ENCODE measurements at places on chromosomes 11 and 22. TPM values are rescaled to one million over a fixed set of nuclear protein-coding genes. Genes with fewer than 3 reads are reported as not detected.

DNA sequence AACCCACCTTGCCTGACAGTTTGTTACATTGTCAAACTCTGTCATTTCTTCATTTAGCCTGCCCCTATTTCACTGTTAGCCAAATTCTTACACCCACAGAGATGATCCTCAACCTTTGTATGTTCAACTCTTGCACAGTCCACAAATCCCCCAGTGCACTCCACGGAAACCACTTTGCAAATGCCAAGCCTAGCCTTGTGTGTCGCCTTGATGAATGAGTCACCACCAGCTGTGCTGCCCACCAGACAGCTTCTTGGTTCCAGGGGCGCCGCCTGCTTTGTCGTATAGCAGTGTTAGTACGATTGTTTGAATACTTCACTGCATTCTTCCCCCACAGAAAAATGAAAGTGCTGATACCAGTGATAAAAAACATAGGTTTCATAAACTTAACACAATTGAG lies 686.3 kb downstream of the NTM start:
- no peak for DNase-seq

DNA sequence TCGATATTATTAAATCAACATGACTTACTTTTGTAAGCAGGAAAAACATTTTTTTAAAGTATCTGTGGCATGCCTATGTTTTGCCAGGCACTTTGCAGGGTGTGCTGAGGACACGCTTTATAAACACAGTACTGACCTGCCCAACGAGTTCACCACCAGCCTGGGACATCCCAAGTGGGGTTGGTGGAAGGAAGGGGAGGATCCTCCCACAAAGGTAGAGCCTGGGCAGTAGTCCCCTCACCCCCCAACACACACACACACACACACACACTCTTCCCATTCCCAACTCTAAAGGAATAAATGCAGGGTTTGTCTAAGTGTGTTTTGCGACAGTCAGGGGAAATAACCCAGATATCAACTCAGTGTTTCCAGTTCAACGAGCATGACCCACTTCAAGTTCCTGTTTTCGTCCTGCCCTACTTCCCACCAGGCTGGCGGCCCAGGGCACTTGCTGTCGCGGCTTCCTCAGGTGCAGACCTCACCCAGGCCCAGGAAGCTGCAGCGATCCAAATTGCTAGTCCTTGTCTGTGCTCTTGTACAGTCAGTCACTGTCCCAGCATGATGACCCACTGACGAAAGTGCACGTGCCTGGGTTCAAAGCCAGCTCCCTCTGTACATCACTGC lies 3.1 kb downstream of the CERK start:
- peak; percentile 80 for DNase-seq

FAM180B gene
- total RNA-seq, result not detected

- DNase-seq, result no peak
Measured at GRCh38 chr11:66523611-66524010, 13.2 kb downstream of the BBS1 start.

DNA sequence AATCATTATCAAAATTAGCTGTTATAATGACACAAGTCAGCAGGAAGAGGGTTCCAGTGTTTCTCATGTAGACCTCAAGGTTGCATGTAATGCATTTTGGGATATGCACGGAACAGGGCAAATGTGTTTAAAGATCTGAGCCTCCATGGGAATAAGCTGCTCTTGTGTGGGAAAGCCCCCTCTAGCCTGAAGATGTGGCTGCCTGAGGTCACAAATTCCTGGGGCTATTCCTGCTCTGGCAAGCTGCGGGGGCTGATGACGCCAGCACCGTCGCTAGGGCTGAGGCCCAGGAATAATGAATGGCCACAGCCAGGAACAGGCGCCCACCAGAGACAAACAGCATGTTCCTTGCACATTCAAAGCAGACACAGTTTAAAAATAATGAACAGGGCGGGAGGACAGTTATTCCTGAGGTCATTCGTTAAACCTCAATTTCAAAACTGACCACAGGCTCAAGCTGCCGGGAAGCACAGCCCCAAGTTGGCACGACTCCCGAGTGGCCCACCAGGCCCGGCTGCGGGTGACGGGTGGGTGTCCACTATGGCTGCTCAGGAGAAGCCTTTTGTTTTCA lies 11.7 kb downstream of the OSBPL5 start:
- peak; percentile 42 for DNase-seq

DNA sequence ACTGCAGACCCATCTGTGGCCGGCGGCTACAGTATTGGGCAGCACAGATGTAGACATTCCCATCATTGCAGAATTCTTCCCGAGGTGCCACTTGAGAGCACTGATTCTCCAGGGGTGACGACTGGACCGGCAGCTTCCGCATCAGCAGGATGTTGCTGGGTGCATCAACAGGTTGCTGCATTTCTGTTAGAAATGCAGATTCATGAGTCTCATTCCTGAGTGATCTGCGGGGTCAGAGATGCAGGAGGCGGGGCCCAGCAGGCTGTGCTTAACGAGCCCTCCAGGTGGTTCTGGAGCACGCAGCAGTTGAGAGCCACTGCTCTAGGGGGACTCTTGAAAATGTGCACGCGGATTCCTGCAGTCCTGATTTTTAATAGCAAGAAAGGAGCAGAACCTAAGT lies 321.8 kb downstream of the TBC1D22A start:
- DNase-seq, result no peak

GRCh38 chr11:67656278-67656922 lies 5.9 kb upstream of the ACY3 start:
- no peak for DNase-seq

GAB4 gene
- total RNA-seq, result not detected

GGT5 gene
- 47.4 TPM for total RNA-seq

ZC3H12C gene
- 5.5 TPM for total RNA-seq

MMP10 gene
- total RNA-seq, result not detected

DNA sequence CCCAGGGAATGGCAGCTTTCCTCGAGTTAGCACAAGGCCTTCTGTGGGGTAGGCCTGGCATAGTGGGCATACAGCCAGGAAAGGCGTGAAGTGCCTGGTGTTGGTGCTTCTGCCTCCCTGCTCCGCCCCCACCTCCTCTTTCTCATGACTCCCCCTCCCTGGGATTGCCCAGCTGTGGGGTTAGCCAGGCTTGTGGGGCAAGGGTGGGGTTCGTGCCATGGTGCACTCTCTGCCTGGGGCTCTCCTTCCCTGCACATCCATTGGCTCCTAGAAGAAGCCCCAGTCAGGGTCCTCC lies 236.8 kb upstream of the NCAM1 start:
- no peak for DNase-seq

- DNase-seq, result no peak
Measured at GRCh38 chr11:131483877-131484276, 113.5 kb downstream of the NTM start.

GRCh38 chr11:32131321-32131720 lies 40.4 kb downstream of the RCN1 start:
- DNase-seq, result no peak

DNA sequence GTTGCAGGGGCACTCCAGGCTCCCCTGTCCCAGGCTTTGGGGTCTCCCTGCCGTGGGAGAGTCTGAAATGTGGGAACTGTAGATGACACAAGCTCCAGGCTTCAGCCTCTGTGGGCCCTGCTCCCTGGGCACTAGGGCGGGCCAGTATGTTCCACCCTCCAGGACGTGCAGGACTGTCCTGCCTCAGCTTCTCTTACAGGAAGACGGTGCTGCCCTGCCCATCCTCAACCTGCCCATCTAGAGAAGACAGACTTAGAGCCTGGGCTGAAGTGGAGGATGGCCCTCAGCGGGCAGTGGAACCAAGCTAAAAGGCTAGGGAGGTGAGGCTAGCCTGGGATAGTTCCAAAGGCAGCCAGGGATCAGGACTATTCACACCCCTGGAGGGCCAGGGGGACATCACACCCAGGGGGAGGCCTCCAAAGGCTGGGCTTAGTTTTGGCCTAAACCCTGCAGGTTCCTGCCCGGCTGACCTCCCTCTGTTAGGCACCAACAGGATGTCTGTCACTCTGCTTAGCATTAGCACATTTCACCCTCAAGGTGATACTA lies 4.0 kb upstream of the CERK start:
- DNase-seq, result no peak

WNT7B gene
- 15.6 TPM for total RNA-seq

SCN2B gene
- 0.30 TPM for total RNA-seq

GRCh38 chr11:33970984-33971466 lies 79.1 kb upstream of the LMO2 start:
- DNase-seq, result peak; percentile 52

- DNase-seq, result no peak
Measured at GRCh38 chr22:32858121-32858703, 56.7 kb downstream of the TIMP3 start.

DNA sequence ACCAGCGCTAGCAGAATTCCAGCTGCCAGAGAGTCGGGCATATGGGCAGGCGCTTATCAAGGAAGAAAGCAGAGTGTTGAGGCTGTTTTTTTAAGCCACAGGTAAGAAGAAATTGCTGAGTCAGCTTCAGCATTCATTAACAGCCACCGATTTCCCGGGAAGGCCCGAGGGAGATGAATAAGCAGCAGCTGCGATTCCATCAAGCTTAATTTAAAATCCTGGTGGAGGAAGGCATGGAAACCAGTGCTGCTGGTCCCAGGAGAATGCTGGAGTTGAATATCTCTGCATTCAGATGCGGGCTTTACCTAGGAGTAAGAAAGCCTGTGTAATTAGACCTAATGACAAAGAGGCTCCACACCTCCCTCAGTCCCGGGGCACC lies 168.8 kb downstream of the BRD1 start:
- no peak for DNase-seq

IL10RA gene
- 45.1 TPM for total RNA-seq

DNA sequence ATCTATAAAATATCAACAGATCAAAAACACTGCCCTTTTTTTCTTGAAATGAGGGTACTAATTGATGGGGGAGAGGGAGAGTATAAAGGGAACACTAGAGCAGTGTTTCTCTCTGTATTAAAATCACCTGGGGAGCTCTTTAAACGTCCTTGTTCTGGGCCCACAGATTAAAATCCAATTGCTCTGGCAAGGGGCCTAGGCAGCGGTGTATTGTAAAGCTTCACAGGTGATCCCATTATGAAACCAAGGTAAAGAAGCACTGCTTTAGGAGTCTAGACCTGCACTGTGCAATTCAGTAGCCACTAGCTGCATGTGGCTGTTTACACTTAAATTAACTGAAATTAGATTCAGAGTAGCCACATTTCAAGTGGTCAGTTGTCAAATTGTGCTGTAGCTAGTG lies 3.0 kb downstream of the AQP11 start:
- no peak for DNase-seq

DNA sequence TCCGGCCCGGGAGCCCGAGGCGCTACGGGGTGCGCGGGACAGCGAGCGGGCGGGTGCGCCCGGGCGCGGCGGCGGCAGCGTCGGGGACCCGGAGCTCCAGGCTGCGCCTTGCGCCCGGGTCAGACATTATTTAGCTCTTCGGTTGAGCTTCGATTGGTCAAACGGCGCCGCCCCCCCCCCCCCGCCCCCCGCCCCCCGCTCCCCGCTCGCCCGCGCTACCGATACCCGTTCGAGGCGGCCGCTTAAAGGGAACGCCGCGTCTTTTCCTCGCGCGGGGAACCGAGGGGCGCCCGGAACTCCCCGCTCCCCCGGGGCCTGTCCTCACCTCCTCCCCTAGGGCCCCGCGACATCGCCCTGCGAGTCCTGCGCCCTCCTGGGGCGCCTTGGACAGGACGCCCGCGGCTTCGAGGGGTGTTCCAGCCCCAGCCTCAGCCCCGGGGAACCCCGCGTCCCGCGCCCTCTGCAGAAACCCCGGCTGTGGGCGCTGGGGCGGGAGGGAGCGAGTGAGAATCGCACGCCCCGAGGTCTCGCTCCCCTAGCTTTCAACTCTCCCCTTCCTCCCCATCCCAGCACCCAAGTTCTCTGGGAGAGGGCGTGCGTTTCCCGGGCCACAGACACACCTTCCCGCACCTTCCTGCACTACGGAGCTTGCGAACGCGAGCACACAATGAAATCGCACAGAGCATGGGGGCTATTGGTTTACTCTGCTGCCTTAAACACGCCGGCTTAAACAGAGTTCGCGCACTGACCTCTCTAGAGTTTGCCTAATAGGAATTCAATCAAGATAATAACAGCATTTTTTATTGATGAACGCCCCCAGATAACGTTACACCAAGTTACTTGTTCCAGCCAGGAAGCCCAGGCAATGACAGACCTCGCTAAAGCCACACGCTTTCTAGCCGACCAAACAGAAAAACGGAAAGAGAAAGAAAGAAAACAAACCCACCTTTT lies at the start of gene BDNF:
Gene BDNF (minus strand): TSS at position 105 of the 951 bp plus-strand sequence. CDS start 41,891 bp downstream, outside the sequence.
- DNase-seq, result no peak

DNA sequence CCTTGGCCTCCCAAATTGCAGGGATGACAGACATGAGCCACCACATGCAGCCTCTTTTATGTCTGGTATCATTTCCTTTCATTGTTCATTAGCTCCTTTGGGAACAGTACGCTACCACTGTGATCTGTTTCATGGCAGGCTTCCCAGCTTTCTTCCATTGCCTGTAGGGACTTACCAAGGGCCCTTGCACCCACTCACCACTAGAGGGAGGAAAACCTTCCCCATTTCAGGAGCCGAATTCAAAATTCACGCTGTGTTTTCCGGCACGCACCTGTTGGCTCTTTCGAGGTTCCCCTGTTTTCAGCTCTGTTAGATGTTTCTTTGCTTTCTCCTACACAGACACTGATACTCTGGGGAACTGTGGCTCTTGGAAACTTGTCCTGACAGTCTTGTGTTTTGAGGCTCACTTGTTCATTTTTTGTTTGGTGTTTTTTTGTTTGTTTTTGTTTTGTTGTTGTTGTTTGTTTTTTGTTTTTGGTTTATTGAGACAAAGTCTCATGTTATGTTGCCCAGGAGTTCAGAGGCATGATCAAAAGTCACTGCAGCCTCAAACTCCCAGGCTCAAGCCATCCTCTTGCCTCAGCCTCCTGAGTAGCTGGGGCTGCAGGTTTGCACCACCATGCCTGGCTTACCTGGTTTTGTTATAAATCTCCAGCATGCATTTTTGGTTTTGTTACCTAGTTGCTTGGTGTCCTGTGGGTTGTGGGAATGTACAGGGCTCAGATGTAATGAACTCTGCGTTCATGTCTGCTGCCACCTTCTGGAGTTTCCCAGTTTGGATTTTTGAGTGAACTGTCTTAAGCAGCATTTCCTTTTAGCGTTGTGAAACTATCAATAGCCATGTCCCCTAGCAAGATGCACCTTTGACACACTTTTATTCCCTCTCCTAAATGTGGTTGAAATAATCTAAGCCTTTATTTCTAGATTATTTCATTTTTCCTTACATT lies 2.3 kb downstream of the KRTAP5-11 start:
- DNase-seq, result no peak

DNA sequence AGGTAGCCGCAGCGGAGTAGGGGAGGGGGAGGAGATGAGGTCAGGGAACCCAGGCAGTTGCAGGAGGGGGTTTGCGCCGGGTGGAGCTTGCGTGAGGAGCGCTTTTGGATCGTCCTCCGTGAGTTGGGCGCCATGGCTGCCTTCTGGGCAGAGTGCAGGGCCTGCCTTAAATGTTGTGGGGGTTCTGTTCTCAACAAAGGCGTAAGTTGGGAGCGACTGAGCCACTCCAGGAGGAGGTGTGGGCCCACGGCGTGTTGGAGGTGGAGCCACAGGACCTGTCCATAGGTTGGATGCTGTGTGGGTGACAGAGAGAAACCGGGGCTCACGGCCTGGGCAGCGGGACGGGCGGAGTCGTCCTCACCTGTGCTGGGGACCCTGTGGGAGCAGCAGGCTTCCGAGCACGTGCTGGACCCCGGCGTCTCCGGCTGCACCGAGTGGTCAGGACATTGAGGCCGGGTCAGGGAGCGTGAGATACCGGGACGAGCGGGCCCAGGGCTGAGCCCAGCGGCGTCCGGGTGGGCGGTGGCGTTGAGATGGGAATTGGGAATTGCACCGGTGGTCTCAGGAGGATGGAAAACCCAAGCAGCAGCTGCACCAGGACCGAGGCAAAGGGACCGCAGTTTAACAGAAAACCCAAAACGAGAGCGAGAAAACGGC lies 977 bp upstream of the PGGHG start:
- peak; percentile 87 for DNase-seq
